CD4-positive, alpha-beta T cell treated with Interleukin-21 for 1 hour (primary cell): ENCODE measurements at places on chromosomes 3 and 15.

GRCh38 chr15:97036301-97036700 is 705.8 kb downstream of the NR2F2 start:
- DNase-seq = no peak

GRCh38 chr3:126156468-126156867 is 23.9 kb downstream of the ALDH1L1 start:
- DNase-seq = no peak

DNA sequence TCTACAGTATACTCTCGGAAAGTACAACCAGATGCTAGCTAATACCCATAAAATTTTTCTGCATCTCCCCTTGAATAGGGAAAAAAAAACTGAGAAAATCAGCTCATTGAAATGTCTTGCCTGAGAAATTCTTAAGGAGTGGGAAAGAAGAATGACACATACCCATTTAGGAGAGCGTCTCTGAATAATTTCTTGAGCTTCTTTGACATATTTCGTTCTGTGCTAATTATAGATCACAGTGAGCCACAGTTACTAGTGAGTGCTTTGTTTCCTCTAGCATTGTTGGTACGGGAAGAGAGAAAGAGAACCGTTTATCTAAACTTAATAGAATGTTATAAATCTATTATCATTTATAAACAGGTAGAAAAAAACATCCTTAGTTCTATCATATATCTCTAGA is 588.4 kb downstream of the UNC13C start:
- DNase-seq = no peak

GRCh38 chr3:172846706-172847105 is 96.2 kb downstream of the ECT2 start:
- no peak for DNase-seq

DNA sequence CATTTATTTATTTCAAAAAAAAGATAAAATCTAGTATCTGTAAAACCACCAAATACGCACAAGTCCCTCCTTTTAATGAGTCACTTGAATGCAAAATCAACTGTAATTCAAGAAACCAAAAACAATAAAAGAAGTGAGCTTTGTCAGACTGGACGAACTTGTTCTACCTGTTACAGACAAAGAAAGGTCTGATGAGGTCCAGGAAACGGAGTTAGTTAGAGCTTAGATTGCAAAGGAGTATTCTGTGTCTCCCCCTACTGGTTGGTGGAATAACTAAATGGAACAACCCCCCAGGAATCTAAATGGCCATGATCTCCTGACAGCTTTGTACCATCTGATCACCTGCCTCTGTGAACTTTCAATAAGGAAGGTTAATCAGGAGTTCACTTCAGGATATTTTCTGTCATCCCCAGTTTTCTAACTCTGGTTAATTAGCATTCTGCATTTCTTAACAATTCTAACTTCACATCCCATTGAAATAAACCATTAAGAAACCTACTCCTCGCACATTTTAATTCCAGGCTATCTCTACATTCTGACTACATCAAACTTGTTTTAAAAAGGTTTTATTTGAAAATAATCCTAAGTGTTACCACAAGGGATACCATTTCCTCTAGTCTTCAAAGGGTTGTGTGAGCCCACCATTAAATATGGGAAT is 333.0 kb upstream of the SATB1 start:
- DNase-seq = peak; percentile 86
